ENCODE measurements at places on chromosomes 4 and X.

DNA sequence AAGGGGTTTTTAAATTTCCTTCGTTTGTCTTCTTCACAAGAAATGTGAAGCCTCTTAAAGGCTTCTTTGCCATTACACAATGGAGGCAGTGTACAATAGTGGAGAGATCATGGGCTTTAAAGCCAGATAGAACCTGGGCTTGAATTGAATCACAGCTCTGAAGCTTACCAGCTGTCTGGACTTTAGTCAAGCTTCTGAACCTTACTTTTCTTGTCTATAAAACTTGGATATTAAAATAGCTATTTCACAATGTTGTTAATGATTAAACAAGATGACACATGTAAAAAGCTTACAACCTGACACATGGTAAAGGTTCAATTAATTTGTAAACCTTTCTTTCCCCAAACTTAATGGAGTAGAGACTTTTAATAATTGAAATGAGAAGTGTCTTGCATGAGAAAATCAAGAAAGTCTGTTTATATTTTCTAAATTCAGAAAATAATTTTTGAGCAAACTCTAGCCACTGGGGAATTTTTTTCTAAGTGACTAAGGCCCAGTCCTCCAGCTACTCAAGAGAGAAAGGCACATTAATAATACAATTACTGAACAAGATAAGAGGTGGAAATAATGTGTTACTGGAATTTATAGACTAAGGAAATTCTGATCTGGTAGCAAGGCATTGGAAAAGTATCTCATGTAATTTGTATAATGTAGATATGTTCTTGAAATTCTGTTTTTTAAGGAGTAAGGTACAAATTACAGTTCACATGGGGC is 21.7 kb upstream of the TBC1D8B start:
- no peak for DNase-seq

DNA sequence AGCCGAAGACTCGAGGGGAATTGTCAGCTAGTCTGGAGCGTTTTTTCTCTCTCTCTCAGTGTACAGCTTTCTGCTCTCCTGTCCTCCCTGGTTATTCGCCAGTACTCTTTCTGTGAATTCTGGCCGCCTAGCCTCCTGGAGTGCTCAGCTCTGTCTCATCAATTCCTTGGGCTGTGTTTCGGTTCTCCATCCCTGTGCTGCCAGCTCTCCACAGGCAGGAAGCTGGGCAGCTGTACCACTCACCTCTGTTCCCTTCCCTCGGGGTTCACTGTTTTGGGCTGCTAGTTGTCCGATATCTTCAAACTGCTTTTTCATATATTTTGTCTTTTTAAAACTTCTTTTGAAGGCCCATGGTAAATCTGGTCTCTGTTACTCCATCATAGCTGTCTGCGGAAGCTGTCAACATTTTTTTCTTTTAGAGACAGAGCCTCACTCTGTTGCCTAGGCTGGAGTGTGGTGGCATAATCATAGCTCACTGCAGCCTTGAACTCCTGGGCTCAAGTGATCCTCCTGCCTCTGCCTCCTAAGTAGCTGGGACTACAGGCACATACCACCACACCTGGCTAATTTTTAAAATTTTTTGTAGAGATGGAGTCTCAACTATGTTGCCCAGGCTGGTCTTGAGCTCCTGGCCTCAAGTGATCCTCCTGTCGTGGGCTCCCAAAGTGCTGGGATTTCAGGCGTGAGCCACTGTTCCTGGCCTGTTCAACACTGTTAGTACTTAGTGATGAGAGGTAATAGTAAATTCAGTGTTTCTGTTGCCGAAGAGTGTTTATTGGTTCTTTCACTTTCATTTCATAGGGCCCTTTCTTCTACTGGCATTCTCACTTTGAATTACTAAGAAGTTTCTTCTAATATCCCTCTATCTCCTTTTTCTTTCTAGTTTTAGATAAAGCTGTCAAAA is 18.6 kb downstream of the ZCCHC4 start:
- no peak for DNase-seq

GRCh38 chr4:15240764-15241163 is 187.1 kb upstream of the C1QTNF7 start:
- DNase-seq, result no peak

- no peak for DNase-seq
Measured at GRCh38 chr4:39357002-39357401, 9.2 kb downstream of the RFC1 start.

DNA sequence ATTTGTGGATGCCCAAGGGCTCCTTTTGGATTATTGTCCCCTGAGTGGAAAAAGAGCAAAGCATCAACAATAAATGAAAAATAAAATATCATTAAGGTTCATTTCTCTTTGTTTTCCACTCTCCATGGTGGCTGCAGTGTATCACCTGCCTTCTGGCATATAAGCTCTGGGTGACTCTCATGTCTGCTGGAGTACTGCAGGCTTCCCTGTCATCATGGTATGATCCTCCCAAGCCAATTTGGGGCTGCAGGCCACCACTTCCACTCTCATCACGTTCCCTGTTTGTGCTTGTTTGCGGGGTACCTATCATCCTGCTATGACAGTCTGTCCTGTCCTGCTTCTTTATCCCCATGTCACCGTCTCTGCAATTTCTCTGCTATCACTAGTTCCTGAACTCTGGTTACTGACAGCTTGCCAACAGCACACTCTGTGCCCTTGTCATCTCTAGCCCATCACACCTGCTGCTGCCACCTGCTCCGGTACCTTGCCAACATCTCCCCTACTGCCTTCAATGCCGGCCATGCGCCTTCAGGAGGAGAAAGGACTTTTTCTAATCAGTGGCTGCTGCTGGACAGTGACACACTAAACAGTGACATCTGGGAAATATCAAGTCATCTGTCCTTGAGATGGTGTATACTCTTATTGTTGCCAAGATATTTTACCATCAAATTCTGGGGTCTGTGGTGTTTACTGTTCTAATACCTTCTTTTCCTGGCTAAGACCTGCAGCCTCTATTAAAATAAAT is 23.0 kb upstream of the FGF5 start:
- DNase-seq, result peak; percentile 87

DNA sequence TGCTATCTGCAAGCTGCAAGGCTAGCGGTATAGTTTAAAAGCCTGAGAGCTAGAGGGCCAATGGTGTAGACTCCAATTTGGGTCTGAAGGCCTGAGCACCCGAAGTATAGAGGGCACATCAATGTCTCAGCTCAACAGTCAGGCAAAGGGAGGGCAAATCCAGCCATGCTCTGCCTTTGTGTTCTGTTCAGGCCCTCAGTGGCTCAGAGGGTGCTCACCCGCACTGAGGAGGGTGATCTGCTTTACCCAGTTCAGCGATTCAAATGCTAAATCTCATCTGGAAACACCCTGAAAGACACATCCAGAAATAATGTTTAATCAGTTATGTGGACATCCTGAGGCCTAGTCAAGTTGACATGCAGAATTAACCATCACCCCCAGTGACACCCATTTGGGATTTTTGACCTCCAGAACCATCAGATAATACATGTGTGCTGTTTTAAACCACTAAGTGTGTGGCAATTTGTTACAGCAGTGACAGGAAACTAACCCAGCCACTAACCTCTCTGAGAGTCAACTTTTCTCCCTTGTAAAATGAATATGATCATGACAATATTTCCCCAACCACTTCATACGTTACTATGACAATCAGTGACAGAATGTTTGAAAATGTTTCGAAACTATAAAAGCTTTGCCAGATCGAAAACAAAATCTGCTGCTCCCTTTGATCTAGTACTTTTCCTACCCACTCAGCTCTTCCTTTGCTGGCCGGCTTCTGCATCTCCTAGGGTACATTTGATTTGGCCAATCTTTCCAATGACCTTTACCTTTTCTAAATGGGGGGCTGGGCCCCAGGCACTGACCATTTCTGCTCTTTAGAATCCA is 8.4 kb upstream of the TBL1X start:
- no peak for DNase-seq

- no peak for DNase-seq
Measured at GRCh38 chr4:24645765-24646550, 61.6 kb upstream of the DHX15 start.

DNA sequence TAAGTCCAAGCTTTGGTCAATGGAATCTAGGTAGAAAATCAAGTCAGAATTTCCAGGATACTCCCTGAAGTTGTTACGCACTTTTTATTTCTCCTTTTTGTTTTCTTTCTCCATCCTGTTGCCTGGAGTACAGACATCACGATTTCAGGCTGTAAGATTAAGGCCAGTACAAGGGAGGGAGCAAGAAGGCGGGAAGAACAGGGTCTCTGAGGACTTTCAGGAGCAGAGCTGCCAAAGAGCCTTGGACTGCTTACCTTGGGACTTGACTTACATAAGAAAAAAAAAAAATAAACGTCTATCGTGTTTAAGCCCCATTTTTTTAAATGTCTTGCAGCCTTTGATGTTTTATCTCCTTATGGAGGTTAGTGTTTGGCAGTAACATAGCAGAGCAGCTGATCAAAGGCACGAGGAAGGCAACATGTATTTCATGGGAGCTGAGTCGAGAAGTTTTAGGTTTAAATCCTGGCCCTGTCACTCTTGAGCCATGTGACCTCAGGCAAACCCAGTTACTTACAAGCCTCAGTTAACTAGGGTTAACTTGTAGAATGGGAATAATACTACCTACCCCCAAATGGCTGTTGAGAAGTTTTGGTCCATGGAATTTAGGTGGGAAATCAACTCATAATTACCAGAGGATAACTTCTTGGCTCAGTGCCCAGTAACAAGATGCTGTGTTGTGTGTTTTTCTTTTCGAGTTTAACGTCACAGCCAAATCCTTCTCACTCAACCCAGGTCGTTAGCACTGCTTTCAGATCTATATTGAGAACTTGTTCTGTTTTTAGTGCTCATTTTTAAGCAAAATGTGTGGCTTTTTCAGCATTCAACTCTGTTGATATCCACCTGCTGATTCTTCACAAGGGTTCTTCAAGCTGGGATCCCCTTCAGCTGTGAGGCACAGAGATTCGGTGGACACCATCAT is 106.8 kb downstream of the CLNK start:
- DNase-seq, result peak; percentile 12

GRCh38 chrX:78119521-78120227 is 15.6 kb downstream of the PGK1 start:
- DNase-seq, result no peak

- DNase-seq, result no peak
Measured at GRCh38 chrX:17656035-17656418, 81.3 kb upstream of the SCML1 start.

DNA sequence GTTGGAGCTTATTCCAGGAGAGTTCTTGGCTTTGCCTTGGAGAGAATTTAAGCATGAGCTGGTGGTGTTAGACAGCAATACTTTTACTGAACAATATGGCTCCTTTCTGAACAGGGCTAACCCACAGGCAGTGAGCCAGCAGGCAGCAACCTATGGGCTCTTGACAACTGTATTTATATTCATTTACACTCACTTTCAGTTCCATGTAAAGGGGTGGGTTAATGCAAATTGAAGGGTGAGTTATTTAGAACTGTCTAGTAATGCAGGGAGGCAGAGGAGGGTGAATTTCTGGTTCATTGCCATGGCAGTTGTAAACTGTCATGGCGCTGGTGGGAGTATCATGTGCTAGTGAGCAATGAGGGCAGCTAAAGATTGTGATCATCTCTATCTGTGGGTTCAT is 15.7 kb downstream of the FOXR2 start:
- no peak for DNase-seq

DNA sequence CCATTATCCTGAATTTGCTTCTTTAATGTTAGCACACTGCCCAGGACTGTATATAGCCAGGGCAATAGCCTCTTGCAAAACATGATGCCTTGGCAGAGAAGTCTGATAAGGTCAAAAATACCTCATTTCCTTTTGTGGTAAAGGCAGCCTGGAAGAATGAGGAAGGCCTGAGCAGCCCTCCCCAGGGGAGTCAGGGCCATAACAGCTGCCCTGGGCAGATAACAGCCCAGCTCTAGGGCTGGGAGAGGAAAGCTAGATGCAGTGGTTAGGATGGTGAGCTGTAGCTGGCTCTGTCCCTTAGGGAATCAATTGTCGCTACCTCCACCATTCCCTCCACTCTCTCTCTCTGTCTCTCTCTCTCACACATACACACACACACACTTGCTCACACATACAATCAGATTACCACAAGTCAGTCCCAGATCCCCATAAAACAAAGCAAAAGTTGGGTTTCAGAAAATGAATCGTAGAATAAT is 29.2 kb downstream of the EFHC2 start:
- no peak for DNase-seq

DNA sequence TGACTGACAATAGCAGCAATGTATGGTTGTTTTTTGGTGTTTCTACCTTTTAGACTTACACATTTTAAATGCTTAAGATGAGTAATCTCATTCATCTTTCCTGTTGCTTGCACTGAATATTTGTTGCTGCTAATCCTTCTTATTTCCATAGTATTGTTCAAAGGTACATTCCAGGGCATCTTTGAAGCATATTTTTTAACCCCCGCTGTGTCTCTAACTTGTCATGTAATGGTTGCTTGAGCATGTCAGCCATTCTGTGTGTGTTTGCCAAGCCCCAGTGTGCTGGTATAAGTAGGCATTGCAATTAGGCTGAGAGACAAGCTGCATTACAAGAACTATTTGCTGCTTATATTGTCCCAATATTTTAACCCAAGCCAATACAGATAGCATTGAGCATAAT is 87.9 kb downstream of the IL1RAPL1 start:
- no peak for DNase-seq

GRCh38 chr4:66032571-66032970 is 362.3 kb upstream of the EPHA5 start:
- no peak for DNase-seq

GRCh38 chr4:98287328-98287727 is 26.1 kb downstream of the RAP1GDS1 start:
- no peak for DNase-seq

GRCh38 chr4:20960291-20960690 is 260.0 kb downstream of the PACRGL start:
- DNase-seq, result no peak

GRCh38 chr4:1208266-1208961 is 36.0 kb upstream of the SPON2 start:
- DNase-seq, result no peak

DNA sequence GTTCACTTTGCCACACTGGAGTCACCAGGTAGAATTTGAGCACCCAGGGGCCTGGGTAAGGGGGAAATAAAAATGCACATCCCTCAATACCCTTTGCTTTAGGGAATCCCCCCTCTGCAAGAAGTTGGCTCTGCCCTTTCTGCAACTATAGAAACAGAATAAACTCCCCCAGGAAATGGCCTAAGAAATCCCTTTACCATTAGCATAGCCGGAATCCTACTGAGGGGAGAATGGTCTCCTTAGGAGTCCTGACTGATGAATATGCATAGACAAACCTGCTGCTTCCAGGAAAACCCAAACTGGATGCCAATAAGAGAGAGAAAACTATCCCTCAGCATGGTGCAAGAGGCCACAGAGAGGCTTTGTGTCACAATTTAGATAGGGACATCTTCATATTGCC is 11.0 kb downstream of the EFHC2 start:
- DNase-seq, result no peak

DNA sequence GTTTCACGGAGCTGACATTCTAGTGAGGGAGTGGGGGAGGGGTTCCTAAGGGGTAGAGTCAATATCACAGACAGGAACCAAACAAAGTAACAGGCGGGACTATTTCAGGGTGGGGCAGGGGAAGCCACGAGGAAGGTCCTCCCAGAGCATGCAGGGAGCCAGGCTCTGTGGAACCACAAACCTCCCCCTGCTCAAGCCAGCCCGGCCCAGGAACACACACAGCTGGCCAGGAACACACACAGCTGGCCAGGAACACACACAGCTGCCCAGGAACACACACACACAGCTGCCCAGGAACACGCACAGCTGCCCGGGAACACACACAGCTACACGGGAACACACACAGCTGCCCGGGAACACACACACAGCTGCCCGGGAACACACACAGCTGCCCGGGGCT is 24.8 kb downstream of the EVC2 start:
- no peak for DNase-seq

GRCh38 chrX:1244164-1245076 is 24.2 kb upstream of the CSF2RA start:
- DNase-seq, result no peak
